ENCODE measurements at places on chromosomes 7 and 10.

GRCh38 chr10:89887830-89888229 lies 186.4 kb downstream of the KIF20B start:
- no peak for DNase-seq

- no peak for DNase-seq
Measured at GRCh38 chr10:88440541-88440940, 142.6 kb downstream of the RNLS start.

GRCh38 chr7:129907122-129907736 lies 45.5 kb downstream of the UBE2H start:
- DNase-seq = no peak

- no peak for DNase-seq
Measured at GRCh38 chr10:4626919-4627318, 199.1 kb upstream of the AKR1E2 start.

DNA sequence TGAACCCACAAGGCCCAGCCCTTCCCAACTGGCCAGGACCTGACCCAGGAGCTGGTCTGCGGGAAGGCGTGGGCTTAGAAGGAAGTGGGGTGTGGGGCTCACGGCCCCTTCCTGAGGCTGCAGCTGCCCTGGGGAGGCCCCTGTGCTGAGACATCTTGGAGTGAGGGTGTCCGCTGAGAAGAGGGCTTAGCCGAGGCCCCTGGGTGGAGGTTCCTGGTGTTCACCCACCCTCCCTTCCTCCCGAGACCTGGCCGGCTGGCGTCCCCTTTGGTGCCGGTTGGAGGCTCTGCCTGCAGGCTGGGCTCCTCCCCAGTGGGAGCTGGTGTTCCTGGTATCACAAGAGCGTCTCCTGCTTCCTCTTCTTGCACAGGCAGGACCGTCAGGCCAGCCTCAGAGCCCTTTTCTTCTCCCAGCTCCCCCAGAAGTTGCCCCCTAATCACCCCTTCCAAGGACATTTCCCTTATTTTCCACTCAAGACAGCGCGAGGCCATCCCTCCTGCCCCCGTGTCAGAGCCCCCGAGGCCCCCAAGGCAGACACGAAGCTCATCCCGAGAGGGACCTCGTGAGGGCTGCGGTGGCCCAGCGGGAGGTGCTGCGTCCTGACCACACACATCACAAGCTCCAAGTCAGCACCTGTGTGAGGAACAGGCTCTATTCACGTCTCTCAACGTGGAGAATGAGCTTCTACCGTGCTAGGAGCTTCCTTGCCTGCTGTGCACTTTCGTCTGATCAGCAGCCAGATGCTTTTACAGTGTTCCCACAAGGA lies 25.1 kb upstream of the FAM20C start:
- no peak for DNase-seq

DNA sequence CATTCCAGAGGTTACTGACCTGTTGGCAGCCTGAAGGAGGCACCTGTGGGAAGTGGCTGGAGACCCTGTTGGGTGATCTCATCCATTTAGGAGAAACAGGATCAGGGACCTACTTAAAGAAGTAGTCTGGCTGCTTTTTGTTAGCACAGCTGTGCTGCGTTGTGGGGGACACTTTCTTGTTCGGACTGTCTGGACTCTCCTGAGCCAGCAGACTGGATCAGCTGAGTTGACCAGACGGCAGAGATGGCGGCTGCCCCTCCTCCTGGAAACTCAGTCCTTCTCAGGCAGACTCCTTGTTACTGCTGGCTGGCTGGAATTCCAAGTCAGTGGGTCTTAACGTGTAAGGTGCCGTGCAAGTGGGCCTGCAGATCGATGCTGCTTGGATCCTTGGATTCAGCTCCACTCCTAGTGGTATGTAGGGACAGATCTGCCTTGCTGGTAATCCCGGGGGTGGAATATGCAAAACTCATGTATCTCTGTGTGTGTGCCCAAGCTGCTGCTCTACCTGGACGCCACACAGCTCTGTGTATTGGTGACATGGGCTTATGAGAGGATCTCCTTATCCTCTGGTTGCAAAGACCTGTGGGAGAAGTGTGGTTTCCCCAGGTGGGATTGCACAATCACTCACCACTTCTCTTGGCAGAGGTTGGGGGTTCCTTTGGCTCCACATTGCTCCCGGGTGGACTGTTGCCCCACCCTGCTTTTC lies 87.3 kb downstream of the CCSER2 start:
- no peak for DNase-seq

DNA sequence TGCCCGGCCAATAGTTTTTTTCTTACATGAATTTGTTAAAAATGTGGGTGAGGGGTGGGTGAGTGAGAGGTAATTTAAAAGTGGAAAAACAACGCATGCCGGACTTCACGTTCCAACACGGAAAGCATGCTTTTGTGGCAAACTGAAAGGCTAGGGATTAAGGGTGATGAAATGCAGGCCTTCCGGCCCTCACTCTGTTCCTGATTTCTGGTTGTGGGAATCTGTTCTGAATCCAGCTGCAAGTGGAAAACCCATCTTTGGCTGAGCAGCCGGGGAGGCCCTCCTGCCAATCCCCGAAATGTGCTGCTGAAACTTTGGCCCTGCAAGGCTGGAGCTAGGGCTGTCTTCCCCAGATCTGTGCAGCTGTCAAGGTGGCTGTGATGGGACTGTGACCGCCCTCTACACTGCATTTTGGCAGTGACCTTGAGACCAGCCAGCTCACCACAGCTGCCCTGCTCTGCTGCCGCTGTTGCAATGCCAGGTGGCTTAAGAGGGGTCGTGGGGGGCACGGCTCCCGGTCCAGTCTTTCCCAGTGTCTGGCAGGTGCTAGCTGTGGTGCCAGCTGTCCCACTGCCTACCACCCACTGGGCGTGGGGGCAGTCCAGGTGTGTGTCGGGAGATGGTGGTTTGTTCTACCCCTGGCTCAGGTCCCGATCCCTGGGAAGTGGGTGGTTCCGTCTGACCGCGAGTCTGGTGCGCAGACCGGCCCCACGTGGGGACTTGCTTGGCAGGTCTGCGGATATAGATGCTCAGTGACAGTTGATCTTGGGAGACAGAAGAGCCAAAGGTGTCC lies 39.0 kb downstream of the TET1 start:
- DNase-seq = no peak

GRCh38 chr7:93293229-93293628 lies 61.1 kb downstream of the VPS50 start:
- no peak for DNase-seq
